Stimulated activated CD4-positive, alpha-beta T cell treated with anti-CD3 and anti-CD28 coated beads, Interleukin-15, amount 100 ng/mL, for 1 hour (primary cell): ENCODE measurements at places on chromosomes 11 and 22.

DNA sequence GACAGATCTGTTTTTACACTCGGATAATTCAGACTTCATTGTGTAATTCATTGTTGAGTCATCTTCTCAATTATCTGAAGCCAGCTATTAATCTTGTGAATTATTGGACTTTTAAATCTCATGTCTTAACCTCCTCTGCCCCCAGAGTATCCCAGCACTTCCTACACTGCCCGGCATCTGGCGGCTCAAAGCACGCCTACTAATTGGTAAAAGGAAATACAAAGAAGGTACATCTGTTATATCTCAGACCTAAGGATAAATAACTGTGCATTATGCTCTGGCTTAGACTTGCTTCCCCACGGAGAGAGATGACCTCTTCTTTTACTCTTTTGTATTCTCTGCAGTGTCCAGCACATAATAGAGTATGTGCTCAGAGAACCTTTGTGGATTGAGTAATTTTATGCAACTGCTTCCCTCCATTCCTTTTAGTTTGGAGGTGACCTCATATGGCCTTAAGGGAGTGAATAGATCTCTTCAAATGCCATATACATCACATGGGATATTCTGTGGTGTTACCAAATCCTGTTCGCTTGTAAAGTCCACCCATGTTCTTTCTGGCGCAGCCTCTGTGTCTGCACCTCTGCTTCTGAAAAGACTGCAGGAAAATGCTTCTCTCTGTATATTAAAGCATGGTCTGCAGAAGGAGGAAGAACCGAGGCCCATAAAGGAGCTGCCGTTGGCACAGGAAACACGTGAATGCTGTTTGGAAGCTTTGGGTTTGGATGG is 125.6 kb upstream of the SORL1-AS1 start:
- no peak for DNase-seq

DNA sequence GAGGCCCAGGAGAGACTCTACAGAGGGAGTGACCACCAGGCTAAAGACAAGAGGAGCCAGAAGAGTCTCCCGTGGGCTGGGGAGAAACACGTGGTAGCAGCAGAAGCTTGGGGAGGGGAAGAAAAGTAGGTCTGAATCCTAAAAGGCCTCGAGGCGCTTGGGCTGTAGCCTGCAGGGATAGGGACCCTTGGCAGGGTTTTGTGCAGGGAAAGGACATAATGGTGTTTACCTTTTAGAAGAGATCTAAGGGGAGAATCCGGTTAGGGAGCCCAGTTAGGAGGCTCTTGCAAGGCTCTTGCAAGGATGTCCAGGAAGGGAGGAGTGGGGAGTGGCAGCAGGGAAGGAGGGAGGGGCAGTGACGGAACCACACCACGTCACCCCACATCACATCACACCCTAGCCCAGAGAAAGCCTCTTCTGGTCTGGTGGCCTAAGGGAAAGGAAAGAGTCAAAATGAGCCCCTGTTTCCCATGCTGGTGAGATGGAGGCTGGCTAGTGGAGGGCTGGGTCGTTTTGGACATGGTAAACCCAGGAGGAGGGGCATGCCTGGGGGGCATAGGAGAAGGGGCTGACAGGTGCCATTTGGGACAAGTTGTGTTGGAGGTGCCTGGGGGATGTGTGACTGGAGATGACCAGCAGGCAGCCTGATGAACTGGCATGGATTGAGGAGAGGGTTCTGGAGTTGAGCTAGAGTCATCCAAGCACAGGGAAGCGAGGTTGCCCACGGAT is 6.2 kb upstream of the FAM83F start:
- no peak for DNase-seq

- DNase-seq, result no peak
Measured at GRCh38 chr11:72257570-72257969, 13.6 kb upstream of the PHOX2A start.

- DNase-seq, result no peak
Measured at GRCh38 chr11:12842933-12843636, 166.0 kb upstream of the RASSF10 start.

- DNase-seq, result no peak
Measured at GRCh38 chr11:55697817-55698216, 35.8 kb downstream of the OR4C6 start.

- no peak for DNase-seq
Measured at GRCh38 chr11:381501-382072, 12.3 kb downstream of the B4GALNT4 start.

GRCh38 chr11:23539556-23539955 is 679.3 kb upstream of the CCDC179 start:
- no peak for DNase-seq

DNA sequence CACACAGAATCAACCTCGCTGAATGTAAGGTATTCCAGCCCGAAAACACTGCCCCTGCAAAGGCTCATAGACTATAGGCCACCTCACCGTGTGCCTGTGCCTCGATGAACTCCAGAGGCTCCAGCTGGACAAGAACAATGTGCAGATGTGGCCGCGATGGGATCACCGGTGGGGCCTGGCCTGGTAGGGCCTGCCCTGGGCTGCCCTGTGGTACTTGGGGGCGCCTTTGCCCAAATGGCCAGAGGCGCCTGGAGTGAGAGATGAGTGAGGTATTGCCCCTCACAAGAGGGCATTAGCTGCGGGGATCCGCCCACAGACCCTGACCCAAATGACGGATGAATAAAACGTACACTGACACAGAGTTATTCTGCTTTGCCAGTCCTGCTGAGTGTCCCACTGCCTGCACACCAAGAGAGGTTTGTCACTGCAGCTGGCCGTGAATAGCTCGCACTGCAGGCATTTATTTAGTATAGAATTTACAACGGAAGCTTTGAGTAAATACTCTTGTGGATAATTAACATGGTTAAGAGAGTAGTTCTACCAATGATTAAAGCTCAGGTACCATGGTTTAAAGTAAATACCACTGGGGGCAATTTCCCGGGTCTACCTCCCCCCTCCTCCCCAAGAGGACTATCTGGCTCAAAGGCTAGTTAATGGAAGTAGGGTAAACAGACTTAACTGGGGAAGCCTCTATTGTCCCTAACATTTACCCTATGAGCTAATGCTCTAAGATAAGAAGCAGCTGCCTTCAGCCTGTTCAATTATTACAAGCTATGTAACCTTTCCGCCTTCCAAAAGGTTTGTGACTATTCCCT is 101.1 kb upstream of the IGLL5 start:
- no peak for DNase-seq

DNA sequence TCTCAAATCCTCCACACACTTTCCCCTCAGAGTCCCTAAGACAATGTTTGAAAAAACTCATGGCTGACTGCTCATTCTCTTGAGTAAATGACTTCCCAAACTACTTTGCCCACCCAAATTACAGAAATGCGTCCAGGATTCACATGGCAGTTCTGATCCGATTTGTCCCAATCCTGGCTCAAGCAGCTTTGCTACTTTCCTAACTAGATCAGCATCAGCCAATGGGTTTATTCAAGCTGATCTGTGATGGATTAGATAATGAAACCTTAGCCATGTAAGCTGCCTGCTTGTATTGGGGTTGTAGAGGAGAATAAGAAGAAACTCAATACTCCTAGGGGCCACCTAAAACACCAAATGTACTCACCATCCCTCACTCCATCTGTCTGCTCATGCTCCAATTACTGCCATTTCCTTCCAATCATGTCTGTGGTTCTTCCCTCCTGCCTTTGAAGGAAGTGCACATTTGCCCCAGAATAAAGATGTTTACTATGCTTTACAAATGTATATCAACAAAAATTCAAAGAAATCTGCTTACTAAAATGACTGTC is 6.9 kb downstream of the RBFOX2 start:
- DNase-seq, result no peak

DNA sequence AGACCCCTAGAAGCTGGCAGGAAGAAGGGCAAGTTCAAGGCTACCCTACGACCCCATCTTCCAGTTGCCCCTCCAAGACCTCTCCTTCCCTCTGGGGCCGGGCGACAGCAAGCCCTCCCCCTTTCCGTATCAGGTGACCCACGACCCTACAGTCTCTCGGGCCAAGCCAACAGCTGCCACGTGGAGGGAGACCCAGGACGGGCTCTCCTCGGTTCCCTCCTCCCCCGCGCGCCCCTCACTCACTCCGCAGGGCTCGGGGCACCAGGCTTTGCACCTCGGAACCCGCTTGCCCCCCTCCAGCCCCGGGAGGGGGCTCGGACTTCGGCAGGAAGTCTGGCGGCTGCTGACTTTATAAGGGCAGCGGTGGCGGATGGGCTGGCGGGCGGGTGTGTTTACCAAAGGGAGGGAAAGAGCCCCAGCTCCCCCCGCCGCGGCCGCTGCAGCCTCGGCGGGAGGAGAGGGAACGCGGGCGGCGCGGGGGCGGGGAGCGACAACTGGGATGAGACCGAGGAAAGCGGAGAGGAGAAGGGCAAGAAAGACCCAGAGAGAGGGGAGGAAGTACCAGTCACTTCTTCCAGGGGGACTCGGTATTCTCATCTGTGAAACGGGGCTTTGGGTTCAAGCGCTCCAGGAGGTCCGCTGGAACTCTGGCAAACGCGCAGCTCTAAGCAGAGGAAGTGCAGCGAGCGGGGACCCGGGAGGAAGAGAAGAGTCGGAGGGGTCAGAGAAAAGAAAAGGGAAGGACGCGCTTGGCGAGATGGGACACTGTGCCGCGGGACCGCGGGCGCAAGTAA is 767 bp downstream of the SLC43A1 start:
- DNase-seq, result peak; percentile 45

- DNase-seq, result no peak
Measured at GRCh38 chr11:45390407-45390806, 104.3 kb upstream of the SYT13 start.
